ENCODE measurements at places on chromosomes 6 and 20.

DNA sequence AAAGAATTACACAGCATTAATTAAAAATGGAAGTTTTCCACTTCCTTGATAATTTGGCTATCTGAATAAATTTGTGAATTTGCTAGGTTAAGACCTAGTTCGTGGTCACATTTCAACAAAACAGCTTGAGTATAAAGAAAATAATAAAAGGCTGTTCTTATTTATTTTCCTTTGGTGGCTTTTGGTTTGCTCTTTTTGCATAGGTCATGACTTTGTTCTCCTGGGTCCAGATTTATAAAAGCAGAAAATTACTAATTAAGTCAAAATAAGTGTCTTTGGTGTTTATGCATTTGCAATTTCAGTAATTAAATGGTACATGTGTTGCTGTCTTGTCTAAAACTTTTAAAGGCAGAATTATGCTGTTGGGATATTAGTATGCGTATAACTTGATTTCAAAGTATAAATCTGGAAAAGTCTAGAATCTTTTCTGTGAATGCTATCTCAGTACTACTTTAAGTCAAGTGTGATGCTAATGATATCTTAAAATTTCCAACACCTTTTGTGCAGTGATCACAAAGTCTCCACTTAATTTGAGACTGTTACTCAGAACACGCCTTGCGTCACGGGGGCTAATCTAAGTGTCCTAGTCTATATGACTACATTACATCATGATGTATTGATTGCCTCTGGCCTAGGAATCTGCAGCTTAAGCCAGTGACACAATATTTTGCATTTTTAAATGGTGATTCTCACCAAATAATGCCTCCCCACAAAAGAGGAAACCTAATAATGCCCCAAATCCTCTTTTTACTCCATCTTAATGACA is 41.0 kb downstream of the GNAS start:
- no peak for DNase-seq

DNA sequence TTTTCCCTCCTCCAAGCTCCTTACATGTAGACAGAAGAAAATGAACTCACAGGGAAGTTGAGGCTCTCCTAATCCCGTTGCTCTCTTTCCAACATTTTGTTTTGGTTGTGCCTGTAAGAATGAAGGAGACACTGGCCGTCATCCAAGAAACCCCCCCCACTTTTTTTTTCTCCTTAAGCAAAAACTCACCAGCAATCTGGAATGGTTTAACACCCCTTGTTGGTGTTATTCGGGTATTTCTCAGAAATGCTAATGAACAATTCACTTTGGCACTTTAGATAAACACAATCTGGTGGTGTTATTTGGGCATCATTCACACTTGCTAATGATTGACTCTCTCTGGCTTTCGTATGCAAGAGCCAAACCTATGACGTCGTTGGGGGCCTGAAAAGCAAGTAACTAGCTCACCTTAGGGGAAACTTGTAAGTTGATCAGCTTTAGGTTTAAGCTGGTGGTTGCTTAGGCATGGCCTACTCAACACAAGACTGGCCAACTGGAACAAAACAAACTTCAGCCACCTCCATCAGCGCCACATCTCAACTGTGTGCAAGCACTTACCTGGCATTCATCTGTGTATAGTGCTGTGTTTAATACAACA is 24.3 kb upstream of the OLIG3 start:
- no peak for DNase-seq

DNA sequence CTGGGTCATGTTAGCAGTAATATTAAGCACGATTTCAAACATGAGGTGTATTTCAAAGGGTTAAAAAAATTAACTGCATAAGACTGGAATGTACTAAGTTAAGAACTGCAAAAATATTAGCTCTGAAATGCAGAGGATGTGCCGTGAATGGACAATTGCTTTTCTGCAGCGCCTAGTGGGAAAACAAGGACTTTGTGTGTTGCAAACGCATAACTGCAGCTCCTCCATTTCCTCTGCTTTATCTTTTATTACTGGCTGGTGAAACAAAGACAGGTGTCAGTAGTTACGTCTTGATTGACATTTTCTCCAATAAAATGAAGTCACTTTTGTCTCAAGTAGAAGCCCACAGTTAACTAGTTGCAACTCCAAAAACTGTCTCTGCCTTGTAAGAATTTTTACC is 1.7 kb downstream of the PDE7B start:
- no peak for DNase-seq

DNA sequence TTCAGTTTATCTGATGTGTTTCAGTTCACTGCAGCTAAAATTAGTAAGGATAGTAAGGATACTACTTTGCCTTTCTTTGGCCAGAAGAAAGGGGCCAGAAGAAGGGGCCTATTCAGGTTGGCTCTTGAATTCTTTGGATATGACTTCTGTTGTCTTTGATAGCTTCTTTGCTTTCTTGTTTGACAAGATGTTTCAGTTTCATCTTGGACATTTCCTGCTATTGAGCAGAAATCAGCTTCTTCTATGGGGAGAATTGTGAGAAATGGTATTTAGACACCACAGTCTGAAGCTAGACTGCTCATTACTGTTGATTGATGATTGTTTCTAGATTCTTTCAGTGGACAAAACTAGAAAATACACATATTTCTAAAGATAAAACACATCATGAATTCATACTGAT is 23.2 kb downstream of the L3MBTL3 start:
- DNase-seq = no peak

All from cerebellar nuclear complex (tissue), 1 donor.